ENCODE measurements at places on chromosomes 16 and 17. TPM values are rescaled to one million over a fixed set of nuclear protein-coding genes. Genes with fewer than 3 reads are reported as not detected.

SPATA32 gene
- total RNA-seq: 0.13 TPM

AGRP gene
- not detected for total RNA-seq

KCNJ18 gene
- not detected for total RNA-seq

KRT32 gene
- not detected for total RNA-seq

DNAAF8 gene
- 0.91 TPM for total RNA-seq

KRTAP1-5 gene
- not detected for total RNA-seq

CACNA1H gene
- total RNA-seq: 8.6 TPM

CCL13 gene
- total RNA-seq: not detected

SRL gene
- total RNA-seq: 0.02 TPM

PDILT gene
- total RNA-seq: not detected
